Articular chondrocyte of knee joint (primary cell): ENCODE measurements at places on chromosomes 7 and 10. TPM values are rescaled to one million over a fixed set of nuclear protein-coding genes. Genes with fewer than 3 reads are reported as not detected.

ZNF727 gene
- 2.9 and 3.0 TPM in 2 replicates for total RNA-seq

SFRP5 gene
- not detected in 2 replicates for total RNA-seq

PRKCQ gene
- total RNA-seq, result 0.11 and 0.13 TPM in 2 replicates

DGKB gene
- not detected in 2 replicates for total RNA-seq

ANXA11 gene
- 155 and 180 TPM in 2 replicates for total RNA-seq

MPLKIP gene
- 13.3 and 17.9 TPM in 2 replicates for total RNA-seq

LIPJ gene
- under 0.01 and 0.11 TPM in 2 replicates for total RNA-seq

MRPS24 gene
- total RNA-seq, result 82.7 and 88.0 TPM in 2 replicates

OR2A7 gene
- 1.9 and 2.6 TPM in 2 replicates for total RNA-seq

PDE6C gene
- not detected in 2 replicates for total RNA-seq

VSTM4 gene
- total RNA-seq, result 17.8 and 20.1 TPM in 2 replicates

PKD2L1 gene
- total RNA-seq, result not detected in 2 replicates

TBX20 gene
- total RNA-seq, result 0.11 and 0.13 TPM in 2 replicates

SDK1 gene
- under 0.01 and 0.26 TPM in 2 replicates for total RNA-seq

SUPV3L1 gene
- 28.7 and 33.2 TPM in 2 replicates for total RNA-seq
